ENCODE measurements at places on chromosomes 13 and 19.

DNA sequence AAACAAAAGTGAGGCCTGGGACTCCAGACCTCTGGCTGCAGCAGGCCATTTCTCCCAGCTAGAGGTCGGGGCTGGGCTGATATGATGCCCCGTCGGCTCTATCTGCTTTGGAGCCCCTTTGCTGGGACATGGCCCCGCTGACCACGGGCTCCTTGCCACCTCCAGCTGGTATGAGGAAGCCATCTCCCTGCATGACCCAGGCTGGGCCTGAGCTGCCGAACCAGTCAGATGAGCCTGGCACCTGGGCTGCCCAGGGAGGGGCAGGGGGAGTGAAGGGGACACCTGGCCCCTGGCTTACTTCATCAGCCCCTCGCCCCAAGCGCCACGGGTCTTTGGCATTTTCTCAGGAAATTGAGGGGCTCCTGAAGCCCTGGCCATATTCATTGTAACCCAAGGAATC is 7.8 kb downstream of the ZSWIM4 start:
- DNase-seq = no peak

GRCh38 chr19:49553451-49554271 is 25.9 kb downstream of the RCN3 start:
- no peak for DNase-seq

DNA sequence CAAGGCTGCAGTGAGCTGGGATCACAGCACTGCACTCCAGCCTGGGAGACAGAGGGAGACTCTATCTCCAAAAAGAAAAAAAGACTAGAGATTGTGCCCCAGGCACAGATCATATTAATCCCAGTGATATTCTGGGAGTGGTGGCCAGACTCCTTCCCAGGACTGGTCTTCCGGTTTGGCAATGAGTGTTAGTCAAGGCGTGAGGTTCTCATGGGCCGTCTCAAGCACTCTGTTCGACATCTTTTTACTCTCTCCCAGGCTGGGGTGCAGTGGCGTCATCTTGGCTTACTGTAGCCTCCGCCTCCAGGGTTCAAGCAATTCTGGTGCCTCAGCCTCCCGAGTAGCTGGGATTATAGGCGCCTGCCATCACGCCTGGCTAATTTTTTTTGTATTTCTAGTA is 5.3 kb upstream of the DPRX start:
- DNase-seq = no peak

DNA sequence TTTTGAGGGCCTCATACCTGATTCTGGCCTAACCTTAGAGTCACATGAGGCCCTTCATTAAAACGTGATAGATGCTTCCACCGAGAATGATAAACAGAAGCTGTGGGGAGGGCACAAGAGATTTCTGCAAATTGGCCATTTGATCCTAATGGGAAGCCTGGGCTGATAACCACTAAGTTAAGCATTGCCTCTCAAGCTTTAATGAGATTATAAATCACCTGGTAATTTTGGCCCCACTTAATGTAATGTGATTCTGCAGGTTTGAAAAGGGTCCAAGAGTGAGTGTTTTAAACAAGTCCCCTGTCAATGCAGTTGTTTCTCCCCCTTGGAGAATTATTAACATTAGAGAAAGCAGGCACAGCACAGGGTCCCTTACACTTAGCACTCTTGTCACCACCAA is 42.0 kb downstream of the ZNF486 start:
- no peak for DNase-seq
